ENCODE measurements at places on chromosomes 1 and 21.

GRCh38 chr1:2248854-2249558 lies 20.9 kb downstream of the SKI start:
- DNase-seq, result no peak

- no peak for DNase-seq
Observed at GRCh38 chr1:166980383-166980782, 5.0 kb upstream of the ILDR2 start.

- DNase-seq, result no peak
Observed at GRCh38 chr1:161095230-161095629, 2.9 kb upstream of the KLHDC9 start.

GRCh38 chr1:97870589-97870988 lies 50.2 kb downstream of the DPYD start:
- DNase-seq, result no peak

GRCh38 chr1:14082331-14082730 lies 382.3 kb downstream of the PRDM2 start:
- DNase-seq, result no peak

DNA sequence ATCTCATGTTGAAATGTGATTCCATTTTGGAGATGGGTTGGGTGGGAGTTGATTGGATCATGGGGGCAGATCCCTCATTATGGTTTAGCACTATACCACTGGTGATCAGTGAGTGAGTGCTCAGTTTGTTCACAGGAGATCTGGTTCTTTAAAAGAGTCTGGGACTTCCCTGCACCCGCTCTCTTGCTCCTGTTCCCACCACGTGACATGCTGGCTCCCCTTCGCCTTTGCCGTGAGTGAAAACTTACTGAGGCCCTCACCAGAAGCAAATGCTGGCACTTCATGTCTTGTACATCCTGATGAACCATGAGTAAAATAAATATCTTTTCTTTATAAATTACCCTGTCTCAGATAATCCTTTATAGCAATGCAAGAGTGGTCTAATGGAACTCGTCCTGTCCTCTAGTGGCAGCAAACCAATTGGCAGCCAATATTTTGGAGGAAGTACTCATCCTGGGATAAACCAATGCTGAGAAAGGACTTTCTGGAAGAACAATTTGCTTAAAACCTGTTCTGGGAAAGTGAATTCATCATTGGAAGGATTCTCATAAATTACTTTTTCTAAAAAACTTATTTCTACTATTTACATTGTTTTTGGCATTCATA lies 27.8 kb upstream of the CYP4A11 start:
- DNase-seq, result no peak

Data from iPS-NIHi11 (cell line).